ENCODE measurements at places on chromosomes 3 and 15.

GRCh38 chr15:90161950-90162361, 39.2 kb upstream of the SEMA4B start:
- no peak for DNase-seq

GRCh38 chr3:126097801-126098200, 13.9 kb upstream of the SLC41A3 start:
- no peak for DNase-seq

DNA sequence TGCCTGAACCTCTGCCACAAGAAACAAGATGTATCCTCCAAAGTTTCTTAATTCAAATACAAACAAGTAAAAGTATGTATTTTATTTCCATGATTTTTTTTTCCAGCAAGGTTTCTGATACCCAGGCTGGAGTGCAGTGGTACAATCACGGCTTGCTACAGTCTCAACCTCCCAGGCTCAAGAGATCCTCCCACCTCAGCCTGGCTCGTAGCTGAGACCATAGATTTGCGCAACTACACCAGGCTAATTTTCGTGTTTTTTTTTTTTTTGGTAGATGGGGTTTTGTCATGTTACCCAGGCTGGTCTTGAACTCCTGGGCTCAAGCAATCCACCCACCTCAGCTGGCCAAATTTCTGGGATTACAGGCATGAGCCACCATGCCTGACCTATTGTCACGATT, 12.2 kb upstream of the VEPH1 start:
- DNase-seq = no peak

DNA sequence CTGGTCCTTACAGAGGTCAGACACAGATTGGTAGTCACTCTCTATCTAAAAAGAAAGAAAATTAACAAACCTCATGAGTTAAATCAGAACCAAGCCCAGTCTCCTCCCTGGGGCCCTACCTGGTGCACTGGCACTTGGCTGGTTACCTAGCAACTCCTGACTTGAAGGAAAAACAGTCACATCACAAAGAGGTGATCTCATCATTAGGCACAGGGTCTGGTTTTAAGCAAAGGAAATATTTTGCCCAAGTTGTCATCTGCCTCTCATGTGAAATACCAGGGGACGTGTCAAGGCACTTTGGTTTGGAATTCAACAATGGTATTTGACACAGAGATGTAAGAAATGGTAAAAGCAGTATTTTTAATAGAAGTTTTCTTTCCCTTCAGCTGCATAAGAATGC, 47.7 kb upstream of the FMN1 start:
- no peak for DNase-seq

GRCh38 chr15:47399100-47399499, 318.2 kb upstream of the SEMA6D start:
- DNase-seq = no peak

- no peak for DNase-seq
Measured at GRCh38 chr3:185717627-185718402, 107.0 kb downstream of the IGF2BP2 start.

- no peak for DNase-seq
Measured at GRCh38 chr3:77084511-77084910, 44.6 kb downstream of the ROBO2 start.

DNA sequence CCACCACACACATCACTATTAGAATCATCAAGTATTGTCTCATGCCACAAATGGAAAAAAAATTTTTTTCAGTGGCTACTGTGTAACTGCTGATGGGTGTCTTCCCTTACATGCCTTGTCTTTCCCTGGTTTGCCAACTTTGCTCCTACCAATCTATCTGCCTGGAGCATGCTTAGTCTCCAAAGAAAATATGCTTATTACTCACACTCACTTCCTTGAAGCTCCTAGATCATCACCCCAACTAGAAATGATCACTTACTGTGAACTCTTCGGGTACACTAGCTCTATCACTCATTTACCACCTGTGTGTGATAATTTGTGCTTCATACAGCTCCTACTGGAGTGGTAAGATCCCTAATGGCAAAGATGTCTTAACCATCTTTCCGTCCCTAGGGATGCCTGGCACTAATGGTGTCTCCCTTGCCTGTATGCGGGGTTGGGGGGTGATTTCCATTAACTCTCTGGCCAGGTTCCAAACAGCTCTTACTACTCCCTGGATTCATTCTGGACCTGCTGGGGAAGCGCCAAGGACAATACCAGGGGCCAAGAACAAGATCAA, 799 bp downstream of the VPS33B start:
- DNase-seq = no peak

DNA sequence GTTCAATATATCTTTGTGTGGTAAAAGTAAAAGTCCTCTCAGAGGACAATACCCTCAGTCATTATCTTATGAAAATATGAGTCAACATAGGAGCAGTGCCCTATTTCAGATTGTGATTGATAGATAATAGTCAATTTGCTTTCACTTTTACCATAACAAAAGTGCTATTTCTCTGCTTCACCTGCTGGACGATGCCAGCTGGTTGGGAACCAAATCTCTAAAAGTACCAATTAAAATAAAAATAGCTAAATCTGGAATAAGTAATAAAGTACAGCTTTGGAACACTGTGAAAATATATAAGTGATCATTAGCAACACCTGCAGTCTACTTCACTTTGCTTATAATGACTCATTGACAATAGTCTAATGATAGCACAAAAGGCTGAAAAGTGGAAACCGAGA, 390.3 kb upstream of the AGTR1 start:
- no peak for DNase-seq

- no peak for DNase-seq
Measured at GRCh38 chr15:49720261-49720660, 99.4 kb downstream of the DTWD1 start.

DNA sequence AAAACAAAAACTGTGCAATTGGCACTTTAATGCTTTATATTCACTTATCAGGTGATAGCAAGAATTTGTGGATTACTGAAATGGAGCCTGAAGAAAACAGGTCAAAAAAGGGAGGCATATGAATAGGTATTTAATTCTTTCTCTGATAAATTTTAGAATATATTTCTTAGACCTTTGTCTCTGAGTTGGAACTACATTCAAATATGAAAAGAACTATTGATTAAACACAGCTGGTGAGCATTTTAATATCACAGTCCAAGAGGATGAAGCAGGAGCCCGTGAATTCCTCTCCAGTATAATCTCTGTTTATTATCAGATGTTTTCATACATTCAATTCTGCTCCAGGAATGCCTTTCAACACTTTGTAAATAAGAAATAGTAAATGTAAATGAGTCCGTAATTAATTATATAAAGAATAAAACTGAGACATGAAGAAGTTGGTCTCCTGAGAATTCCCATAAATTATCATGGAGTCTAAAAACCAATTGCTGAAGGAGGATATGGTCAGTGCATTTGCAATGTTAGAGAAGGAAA, 86.3 kb upstream of the ARHGEF26 start:
- no peak for DNase-seq

GRCh38 chr3:111919370-111920065, 59.3 kb upstream of the ABHD10 start:
- no peak for DNase-seq

- DNase-seq = no peak
Measured at GRCh38 chr3:112958811-112959560, 15.9 kb downstream of the CD200R1 start.

DNA sequence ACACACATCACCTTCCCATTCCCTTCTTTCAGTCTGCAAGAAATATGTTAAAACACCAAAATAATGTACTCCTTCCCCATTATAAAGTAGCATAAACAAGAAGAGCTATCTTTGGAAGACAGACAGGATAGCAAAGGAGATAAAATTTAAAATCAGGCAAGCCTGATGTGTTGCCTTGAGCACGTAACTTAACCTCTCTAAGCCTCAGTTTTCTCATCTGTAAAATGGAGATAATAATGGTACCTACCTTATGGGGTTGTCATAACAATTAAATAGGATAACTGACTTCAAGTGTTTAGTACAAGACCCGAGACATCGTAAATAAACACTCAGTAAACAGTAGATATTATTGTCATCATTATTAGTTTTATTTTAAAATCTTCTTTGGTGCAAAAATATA, 142.4 kb downstream of the NR1D2 start:
- no peak for DNase-seq

- no peak for DNase-seq
Measured at GRCh38 chr3:127107491-127108375, 85.2 kb upstream of the PRR23E start.

- DNase-seq = no peak
Measured at GRCh38 chr3:171334465-171334811, 125.8 kb downstream of the TNIK start.

DNA sequence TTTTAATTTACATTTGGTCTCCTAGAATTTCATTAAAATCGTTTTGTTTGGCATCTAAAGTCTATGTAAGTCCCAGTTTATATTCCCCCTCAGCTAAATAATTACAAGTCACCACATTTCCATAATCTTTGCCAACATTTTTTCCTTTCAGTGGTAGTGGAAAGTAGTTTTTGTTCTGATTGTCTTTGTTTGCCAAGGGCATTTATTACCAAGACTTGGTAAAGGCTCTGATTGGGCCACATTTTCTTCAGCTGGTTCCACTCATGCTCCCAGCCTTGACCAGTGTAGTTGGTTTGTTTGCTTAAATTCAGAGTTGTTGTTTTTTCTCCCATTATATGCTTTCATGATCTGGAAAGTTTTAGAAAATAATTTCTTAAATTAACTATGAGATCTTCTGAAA, 153.4 kb upstream of the MME start:
- no peak for DNase-seq

DNA sequence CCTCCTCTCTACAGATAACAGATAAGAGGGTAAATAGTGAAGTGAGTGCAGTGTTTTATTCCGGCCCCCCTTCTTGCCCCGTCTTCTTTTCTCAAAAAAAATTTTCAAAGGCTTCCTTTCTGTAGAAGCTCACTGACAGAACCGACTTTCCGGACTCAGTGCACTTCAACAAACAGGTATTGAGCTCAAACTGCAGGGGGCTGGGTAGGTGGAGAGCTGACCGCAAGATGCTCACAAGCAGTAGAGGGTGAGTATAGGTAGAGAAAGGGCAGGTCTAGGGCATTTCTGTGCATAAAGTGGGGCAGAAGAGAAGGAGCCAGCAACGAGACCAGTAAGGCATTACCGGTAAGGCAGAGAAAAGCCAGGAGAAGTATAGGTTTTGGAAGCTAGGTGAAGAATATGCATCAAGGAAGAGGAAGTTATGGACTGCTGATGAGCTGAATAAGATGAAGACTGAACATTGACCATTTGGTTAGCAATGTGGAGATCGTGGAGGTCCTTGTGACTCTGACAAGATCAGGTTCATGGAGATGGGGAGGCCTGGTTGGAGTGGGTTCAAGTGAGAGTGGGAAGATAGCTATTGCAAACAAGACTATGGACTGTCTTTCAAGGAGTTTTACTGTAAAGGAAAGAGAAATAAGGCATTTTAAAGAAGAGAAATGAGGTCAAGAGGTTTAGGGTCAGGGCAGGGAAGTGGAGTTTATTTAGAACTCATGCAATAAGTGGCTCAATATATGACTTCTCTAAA, 97.4 kb downstream of the ST6GAL1 start:
- peak; percentile 57 for DNase-seq

DNA sequence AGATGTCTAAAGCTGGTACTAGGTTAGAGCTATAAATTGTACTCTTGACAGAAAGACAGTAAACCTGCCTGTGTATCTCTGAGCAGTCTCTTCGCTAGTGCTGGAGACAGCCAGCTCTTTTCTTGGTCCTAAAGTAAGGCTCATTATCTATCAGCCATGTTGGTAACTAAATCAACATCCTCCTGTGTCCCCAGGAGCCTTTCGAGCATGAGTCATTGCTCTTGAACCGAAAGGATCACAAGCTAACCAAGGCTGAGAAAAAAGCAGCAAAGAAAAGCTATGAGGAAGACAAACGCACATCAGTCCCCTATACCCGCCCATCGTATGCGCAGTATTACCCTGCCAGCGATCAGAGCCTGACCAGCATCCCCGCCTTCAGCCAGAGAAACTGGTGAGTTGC, 25.0 kb upstream of the TEX264 start:
- DNase-seq = no peak

GRCh38 chr3:133158686-133159085, 120.5 kb downstream of the TMEM108 start:
- no peak for DNase-seq

DNA sequence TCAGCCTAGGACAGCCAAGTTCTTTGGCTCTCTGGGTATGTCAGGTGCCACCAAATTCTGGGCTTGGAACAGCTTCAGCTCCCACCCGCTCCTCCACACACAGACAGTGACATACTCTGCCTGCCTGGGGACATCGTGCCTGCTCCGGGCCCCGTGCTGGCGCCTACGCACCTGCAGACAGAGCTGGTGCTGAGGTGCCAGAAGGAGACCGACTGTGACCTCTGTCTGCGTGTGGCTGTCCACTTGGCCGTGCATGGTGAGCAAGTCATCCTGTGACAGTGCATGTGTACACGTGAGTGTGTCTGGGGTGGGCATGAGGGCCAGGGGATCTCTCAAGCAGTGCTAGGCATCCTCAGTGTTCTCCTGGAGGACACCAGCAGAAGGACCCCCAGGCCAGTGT, 922 bp downstream of the IL17RC start:
- no peak for DNase-seq

DNA sequence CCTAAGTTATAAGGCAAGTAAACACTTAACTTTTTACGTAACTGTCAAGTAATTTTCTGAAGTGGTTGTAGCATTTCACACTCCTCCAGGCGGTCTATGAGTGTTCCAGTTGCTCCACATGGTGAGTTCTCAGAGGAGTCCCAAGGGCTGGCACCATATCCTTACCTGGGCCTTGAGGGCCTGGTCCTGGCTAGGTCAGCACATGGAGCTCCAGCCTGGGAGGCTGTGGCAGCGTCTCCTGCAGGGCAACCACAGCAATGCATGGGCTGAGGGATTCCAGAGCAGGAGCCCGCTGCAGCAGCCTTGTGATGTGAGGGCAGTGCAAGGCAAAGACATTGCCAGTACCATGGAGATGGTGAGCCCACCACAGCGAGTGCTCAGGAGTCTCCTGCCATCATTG, 32.2 kb upstream of the LYZL4 start:
- no peak for DNase-seq

All from activated naive CD4-positive, alpha-beta T cell (primary cell).